NCI-H2029 treated with DMSO at 0.1 percent for 48 hours (cell line): ENCODE measurements at places on chromosomes 7 and 10.

DNA sequence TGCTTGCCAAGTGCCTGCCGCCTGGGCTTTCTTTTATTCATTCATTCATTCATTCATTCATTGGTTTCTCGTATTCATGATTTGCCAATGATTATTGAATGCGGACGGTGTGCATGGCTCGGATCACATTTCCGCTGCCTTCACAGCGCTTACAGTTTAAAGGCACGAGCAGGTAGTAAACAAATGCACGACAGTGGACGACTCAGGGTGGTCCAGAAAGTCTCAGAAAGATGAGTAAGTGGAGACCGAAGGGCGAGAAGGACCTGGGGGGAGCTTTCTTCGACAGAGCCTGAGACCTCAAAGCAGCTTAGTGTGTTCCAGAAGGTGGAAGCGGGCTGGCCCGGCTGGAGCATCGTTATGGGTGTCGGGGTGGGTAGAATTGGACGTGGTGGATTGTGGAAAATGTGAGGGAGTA, 506 bp downstream of the MCM10 start:
- no peak for DNase-seq

DNA sequence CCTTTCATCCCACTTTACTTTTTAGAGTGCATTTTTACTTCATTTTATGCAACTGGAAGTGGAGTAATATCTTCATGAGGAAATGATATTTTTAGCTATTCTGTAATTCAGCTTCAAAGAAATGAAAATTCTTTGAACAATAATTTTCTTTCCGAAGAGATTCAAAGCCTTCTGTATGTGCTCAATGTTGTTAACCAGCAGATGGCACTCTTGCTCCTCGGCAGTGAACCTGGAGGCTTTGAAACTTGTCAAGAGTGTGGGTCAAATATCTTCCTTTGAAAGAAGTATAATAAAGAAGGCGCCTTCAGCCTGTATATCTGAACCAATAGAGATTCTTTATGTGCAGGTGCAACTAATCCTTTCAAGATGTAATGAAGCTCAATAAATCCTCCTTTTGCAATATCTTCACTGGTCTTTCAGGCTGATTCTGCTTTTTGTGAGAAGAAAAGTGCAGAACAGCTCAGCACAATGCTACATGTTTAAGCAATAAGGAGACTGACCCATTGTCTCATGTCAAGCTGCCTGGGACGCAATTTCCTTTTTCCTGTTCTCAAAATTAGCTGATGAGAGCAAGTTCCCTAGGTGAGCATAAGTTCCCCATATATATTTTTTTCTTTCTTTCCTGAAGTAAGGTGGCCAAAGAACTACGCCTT, 258.4 kb downstream of the SEMA3A start:
- peak; percentile 27 for DNase-seq

GRCh38 chr7:20310963-20311742, 19.5 kb upstream of the ITGB8 start:
- DNase-seq, result peak; percentile 42

- peak; percentile 19 for DNase-seq
These were observed 574 bp upstream of the IL6 start for GRCh38 chr7:22726345-22726906.

DNA sequence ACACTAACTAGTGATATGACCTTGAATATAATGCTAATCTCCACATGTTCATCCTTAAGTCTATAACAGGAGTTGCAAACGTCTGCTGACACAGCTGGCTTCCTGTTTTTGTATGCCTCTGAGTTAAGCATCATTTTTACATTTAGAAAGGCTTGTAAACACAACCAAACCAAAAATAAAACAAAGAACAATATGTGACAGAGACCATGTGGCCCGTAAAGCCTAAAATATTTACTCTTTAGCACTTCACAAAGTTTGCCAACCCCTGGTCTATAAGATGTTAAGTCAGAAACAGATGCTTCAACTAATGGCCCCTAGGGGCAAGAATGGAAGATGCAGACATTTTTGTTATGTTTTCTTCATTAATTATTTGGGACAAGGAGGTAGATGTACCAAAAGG, 109.3 kb downstream of the CPEB3 start:
- DNase-seq, result no peak

GRCh38 chr7:94368371-94368791, 26.3 kb upstream of the COL1A2 start:
- no peak for DNase-seq

DNA sequence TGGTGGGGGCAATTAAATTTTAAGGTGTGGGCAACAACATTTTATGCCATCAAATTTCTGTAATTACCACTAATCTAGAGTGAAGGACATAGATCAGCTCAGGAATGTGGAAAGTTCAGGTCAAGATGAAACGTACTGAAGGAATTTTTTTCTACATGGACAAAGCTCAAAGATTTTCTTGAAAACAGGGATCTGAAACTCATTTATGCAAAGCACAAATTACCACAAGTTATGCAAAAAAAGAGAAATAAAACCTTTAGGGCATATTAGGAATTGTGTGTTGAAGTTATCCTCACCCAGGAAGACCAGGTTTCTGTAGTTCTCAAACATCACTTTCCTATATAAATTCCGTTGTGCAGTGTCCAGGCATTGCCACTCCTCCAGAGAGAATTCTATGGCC, 18.9 kb downstream of the ZNF680 start:
- no peak for DNase-seq

DNA sequence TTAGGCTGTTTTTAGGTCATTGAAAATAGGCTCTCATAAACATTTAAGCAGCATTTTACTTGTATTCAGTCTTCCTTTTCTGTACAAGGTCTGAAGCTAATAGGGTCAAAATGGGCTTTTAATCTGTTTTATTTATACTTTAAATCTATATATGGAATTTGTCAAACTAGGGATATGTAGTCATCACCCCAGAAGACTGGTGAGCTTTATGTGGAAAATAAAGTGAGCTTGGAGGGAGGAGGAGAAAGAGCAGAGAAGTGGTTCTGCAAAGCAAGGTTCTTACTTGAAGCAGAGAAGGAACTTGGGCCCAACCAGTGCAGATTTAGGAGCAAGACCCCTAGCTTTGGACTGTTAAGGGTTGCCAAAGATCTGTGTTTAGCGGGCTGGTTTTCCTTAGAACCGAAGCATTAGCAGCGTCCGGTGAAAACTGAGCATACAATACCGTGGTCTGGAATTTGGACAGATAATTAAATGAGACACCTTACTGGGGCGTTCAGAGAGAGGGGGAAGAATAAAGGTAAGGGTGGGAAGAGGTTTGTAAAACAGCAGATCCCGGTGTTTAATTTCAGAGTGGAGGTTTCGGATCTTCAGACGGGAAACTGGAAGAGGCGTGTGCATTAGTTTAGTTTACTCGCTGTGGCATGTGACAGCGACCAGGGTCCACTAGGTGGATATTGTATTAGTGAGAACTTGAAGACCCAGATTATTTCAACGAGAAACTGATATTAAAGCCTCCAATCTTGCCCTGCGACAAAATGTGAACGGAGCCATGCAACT, 2.4 kb downstream of the BAMBI start:
- no peak for DNase-seq

GRCh38 chr10:105783936-105784483, 1142.9 kb downstream of the SORCS3 start:
- DNase-seq, result no peak

GRCh38 chr10:6171881-6172695, 30.6 kb upstream of the PFKFB3 start:
- no peak for DNase-seq

- DNase-seq, result no peak
These were observed 94.3 kb downstream of the DNMBP start for GRCh38 chr10:99915414-99915813.

DNA sequence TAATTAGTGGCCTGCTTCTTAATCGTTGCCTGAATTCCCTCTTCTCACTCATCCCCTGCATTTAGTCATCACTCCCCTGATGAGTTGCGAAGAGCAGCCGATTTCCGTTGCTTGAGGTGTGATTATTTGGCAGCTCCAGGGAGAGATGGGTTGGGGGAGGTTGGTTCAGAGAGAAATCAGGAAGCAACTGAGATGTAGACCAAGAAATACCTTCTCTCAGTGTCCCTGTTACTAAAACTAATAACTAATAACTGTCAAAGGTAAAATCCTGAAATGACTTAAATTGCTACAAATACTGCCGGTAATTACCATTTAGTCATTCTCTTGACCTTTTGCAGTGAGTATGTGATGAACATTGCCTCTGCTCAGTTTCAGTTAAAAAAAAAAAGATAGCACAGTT, 76.9 kb downstream of the ELMO1 start:
- DNase-seq, result no peak

DNA sequence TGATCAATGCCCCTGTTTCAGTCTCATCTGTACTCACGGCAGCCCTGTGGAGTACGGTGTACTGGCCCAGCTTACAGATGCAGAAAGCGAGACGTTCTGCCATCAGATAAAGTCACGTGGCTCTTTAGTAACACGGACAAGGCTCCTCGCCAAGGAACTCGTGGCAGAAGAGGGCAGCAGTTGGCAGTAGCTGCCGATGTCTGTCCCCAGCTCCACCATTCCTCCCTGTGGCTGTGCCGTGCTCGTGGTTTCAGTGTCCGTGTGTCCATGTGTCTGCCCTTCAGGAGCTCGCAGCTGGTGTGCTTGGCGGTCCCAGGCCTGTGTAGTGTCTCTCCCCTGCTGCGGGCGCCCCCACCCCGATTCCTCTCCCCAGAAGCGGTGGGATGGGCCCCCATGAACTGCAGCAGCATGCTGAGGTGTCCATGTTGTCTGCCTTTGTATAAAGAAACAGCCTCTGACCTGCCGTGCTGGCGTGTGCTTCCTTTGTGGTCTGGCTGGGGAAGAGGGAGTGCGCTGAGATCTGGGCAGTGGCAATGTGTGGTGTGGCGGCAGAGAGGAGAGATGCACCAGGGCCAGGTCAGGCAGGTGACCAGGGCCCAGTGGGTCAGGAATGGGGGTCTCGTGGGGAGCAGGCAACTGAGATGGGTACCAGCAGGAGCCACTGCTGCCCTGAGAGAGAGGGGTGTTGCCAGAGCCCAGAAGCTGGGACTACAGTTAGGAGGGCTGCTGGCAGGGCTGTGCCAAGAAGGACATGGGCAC, 9.8 kb downstream of the RHBDD2 start:
- no peak for DNase-seq

DNA sequence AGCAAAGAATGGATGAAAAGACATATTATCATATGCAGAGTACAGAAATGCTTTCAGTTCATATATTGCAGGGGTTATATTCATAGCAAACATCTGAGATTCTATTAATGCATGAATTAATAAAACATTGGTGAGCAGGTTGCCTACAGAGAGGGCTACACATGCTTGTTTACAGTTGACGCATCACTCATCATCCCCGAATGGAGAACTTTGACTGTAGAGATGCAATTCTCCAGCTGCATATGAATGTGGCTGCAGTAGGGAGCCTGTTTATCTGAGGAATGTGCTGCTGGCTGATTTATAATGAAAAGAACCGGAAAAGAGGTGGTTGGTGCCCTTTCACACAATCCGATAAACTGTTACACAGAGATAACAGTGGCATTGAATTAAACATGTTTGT, 116.5 kb downstream of the GRM3 start:
- no peak for DNase-seq

DNA sequence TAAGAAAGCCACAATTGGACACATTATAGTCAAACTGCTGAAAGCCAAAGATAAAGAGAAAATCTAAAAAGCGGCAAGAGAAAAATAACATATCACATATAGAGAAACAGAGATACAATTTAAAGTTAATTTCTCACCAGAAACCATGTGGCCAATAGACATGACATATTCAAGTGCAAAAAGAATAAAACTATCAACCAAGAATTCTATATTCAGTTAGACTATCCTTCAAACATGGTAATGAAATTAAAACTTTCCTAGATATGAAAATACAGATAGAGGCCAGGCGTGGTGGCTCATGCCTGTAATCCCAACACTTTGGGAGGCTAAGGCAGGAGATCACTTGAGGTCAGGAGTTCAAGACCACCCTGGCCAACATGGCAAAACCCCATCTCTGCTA, 129.1 kb upstream of the RNF32 start:
- DNase-seq, result no peak

DNA sequence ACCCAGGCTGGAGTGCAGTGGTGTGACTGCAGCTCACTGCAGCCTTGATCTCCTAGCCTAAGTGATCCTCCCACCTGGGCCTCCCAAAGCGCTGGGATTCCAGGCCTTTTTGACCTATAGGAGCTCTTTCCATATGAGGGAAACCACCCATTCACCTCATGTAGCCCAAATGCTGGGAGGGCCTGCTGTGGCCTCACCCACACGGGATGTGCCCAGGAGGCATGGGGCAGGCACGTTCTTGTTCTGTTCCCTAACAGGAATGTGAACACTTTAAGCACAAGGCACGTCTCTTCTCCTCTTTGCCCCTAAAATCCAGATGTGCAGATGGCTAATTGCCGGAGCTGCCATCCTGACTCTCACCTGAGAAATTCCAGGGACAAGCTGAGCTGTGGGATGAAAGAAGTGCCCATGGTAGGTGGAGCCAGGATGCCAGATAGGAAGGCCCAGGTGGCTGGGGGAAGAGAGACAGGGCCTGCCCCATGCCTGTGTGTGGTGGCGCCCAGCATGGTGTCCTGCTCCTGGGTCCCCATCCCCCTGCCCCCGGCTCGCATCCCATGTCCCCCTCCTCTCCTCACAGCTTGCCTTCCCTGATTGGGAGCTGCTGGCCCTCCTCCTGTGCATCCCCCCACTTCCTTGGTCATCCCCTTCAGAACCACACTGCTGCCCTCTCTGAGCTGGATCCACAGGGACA, 17.3 kb downstream of the CAMK2B start:
- DNase-seq, result no peak

DNA sequence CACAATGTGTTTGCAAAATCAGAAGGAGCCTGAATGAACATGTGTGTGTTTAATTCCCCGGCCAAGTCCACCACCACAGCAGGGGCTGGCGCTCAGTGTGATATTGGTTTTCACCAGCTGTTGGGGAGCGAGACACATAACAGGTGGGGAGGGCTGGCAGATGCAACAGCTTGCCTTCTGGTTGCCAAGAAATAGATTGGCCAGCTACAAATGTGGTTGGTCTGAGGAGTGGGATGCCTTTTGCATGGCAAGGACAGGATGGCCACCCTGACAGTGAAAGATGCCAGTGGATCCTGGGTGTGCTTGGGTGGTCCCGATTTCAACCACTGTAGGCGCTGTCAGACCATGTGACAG, 292.5 kb upstream of the FZD8 start:
- no peak for DNase-seq

GRCh38 chr10:88672041-88672440, 7.8 kb downstream of the LIPF start:
- DNase-seq, result no peak

GRCh38 chr10:69051303-69051702, 36.6 kb upstream of the SRGN start:
- DNase-seq, result no peak

DNA sequence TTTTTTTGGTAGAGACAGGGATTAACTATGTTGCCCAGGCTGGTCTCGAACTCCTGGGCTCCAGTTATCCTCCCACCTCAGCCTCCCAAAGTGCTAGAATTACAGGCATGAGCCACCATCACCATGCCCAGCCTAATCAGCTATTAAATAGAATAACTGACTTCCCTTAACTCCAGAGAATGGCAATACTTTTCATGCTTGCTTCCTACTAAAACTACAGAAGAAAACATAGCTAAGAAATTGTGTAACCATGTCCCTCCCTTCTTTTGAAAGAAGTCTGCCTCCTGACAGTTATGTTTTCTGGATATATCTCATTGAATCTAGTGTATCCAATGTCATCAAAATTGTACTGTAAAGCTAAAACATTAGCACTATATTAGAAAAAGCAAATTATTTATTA, 95.6 kb downstream of the KMT2C start:
- no peak for DNase-seq
